ENCODE measurements at places on chromosomes 16 and 17.

DNA sequence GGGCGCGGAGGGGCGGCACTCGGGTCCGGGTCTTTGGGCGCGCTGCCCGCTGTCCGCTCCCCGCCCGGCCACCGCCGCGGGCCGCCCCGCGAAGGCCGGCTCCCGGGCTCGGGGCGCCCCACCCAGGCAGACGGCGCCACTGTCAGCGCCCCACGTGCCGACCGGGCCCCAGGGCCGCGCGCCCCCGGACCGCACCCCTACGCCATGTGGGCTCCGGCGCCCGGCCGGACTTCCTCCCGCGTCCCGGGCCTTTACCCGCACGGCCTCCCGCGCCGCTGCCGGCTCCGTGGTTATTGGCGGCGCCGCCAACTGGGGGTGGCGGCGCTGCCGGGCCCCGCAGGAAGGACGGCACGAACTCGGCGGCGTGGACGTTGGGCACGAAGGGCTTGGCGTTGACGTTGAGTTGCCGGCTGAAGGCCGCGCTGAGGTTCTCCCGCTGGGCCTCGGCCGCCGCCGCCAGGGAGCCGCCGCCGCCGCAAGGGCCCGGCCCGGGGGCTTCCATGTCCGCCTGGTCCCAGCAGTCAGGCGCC, 577 bp downstream of the GSPT1 start:
- peak; percentile 67 for DNase-seq

DNA sequence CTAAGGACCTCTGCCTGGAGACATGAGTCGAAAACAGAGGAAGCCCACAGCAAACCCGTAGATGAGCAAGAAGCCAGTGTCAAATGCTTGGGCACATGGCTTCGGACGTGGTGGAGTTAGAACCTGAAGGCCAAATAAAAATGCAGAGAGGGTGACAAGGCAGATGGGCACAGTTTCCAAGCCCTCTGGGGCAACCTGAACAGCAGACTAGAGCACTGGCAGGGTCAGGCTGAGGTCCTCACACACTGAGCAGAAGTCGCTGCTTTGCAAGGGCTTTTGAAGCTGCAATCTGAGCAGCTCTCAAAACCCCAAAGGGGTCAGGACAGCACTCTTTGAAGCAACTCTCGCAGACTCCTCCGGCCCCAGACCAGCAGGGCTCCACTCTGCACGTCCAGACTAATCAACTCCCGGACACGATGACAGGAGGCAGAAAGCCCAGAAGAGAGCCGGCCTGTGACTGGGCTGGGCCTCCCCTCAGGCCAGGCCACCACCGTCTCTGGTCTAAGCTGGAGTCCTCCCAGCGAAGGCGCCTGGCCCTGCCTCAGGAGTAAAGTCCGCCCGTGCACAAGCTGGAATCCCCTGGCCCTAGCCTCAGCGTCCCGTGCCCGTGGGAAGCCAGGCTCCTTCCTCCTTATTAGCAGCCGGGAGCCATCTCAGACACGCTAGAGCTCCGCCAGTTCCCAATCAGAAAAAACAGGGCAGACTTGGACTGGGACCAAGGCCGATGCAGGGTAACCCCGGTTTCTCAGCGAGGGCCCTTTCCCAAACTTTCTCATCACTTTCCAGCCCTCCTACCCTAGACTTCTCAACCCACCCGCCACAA, 924 bp downstream of the SMARCD2 start:
- DNase-seq, result peak; percentile 70

DNA sequence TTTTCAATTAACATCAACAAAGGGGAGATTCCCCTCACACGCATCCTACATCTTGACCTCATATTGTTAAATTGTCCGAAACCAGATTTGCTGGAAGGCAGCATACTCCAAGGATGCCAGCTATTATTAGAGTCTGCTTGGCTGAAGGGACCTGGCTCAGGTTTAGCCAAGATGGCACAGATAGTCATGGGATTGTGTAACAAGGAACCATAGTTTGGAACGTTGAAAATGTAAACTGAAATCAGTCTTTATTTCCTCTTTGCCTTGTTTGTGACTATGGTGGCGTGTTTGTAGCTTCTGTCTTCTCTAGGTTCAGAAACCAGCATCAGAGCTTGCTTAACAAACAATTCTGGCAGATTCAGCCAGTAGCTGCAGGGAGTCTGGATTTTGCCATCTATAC, 5.9 kb downstream of the ARSG start:
- DNase-seq, result peak; percentile 47

DNA sequence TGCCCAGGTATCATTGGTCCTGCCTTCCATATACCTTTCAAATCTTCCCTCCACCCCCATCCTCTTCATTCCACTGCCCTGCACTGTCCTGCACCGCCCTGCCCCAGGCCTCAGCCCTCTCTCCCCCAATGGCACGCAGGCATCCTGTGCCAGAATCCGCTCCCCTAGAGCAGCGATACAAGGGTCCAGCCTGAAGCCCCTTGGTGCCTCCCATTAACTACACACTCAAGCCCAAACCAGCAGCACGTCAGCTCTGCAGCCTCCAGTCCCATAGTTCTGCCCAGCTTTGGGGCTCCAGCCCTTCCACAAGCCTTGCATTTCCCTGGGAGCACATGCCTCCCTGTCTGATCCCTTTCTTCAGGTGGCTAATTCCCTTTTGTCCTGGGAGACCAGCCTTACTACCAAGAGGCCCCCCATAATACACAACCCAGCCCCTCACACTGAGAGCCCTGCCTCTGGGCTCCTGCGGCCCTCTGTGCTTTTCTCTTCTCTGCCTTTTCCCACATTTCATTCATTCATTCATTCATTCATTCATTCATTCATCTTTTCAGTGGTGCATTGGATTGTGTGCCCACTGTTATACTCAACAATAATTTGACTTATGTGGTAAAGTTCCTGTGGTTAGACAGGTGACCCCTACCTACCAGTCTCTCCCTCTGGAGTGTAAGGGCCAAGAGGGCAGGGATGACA, 26.8 kb upstream of the DLX3 start:
- DNase-seq, result no peak

DNA sequence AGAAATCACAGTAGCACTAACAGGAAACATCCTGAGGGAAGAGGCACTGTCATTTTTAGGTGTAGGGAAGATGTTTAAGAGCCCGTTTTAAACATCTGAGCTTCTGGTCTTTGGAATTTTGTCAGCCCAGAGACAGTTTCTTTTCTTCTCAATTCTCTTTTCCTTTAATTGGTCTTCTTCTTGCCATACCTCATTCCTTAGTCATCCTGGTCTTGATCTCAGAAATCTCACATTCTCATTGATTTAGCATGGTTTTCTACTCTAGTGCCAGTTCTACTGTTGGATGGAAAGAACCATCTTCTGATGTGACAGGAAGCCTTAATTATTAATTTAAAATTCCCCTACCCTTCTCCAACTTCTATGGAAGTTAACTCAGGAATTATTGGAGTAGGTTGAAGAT, 25.4 kb downstream of the BMERB1 start:
- no peak for DNase-seq

Data from inflammatory macrophage treated with lipopolysaccharide for 1 hour (primary cell).